CD4-positive, alpha-beta T cell (primary cell): ENCODE measurements at places on chromosomes 5 and 9.

DNA sequence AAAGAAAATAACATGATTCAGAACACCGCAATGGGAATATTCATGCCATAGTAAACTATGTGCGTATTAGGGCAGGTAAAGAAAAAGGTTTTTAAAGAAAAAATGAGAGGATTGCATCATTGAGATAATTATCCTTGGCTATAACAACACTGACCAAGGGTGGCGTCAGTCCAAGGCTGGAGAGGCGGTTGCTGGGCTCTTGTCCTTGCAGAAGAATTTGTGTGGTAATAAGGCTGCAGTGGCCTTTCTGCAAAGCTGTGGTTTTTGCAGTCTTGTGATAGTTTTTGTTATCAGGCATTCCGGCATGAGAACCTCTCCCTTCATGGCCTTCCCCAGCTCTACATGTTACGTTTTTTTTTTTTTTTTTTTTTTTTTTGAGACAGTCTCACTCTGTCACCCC lies 14.0 kb downstream of the BOD1 start:
- no peak for DNase-seq

DNA sequence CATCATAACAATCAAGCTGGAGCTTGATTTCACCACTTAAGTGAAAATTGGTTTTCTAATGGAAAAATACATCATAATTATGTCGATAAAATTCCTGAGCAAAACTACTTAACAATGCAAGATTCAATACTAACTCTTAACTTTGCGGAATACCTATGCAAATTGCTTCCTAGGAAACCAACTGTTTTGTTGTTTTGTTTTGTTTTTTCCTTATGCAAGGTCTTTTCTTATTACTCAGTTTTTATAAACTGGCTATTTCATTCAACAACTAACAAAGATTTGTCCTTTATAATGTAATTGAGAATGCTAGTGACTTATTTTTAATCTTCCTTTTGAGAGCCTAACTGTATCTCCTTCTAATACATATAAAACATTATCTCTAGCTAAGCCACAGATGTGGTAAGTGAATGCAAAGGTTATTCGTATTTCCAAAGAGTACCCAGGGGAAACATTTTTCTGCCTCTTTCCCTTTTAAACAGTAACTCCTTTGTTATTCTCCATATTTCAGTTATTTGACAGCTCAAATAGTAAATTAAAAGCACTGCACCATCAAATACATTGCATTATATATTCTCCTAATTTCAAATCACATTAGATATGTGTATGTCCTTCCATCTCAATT lies 609.4 kb downstream of the SLCO4C1 start:
- no peak for DNase-seq

DNA sequence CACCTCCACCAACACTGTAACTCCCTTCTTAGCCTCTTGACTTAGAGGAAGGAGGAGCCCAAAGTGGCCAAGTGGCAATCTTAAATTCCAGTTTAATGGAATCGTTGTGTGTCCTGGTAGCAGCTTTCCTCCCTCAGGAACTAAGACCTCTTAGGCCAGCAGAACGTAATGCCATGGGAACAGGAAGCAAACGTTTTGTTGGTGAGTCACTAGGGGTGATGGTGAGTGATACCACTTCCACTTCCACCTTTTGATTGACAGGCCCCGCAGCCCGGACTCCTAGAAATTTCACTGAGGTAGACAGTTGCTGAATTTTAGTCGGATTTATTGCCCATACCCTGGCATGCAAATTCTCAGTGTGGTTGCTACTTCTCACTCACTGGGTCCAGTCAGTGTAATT lies 94.2 kb upstream of the FBN2 start:
- no peak for DNase-seq

GRCh38 chr5:138960145-138960692 lies 85.1 kb upstream of the LRRTM2 start:
- DNase-seq, result no peak

GRCh38 chr9:125608489-125609224 lies 98.4 kb downstream of the MAPKAP1 start:
- no peak for DNase-seq

DNA sequence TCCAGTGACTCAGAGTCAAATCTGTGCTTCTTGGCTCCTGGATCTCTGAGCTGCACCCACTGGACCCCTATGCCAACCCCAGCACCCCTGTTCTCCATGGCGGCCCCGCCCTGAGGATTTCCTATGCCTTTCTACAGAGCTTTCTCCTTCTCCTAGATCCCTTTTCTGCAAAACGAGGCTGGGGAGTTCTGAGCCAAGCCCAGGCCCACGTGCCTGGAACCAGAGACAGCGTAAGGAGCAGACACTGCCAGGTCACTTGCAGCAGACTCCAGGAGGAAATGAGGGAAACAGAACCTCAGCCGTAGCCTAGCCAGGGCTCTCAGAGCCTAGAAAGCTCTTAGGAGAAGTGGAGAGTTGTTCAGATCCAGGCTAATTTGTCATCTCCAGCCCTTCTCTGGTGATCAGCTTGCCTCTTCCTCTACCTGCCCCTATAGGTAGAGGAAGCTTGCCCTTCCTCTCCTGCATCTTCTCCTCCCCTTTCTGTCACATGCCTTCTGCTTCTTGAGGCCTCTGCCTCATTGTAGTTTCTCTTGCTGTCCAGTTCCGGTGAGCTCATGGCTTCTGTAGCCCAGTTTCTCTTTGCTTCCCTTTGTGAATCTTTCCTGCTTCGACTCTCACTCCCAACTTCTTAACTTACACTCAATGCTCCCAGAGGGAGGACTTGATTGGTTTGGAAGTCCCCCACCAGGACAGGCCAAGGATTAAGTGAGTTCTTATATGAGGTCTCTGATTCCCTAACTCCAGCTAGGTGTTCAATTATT lies 163.4 kb downstream of the RGS3 start:
- no peak for DNase-seq

DNA sequence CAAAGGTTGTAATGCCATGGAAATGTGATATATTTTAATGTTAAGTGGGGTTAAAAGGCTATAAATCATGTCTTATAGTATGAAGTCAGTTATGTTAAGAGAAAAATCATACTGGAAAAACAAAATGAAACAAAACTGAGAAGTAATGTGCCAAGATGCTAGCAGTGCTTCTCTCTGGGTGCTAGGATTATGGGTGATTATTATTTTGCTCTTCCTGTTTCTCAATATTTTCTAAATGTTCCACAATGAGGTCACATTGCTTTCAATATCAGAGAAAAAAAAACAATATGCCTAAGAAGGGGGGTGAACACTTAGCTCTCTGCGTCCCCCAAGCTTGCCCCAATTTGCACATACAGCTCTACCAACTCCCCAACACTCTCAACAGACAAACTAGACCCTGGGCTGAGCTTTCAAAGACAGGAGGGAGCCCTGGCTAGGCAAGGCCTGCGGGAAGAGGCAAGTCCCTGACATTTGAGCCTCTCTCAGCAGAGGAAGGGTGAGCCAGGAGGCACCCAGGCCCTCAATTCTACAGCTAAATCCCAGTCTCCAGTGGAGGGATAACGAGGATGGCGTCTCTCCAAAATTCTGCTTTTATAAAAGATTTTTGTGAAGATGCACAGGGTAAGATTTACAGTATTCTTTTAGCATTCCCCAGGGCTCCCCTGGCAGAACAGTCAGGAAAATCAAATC lies 24.4 kb downstream of the WHRN start:
- no peak for DNase-seq

GRCh38 chr5:135437422-135437795 lies 9.7 kb downstream of the DCANP1 start:
- no peak for DNase-seq

GRCh38 chr5:124061663-124062062 lies 549.7 kb downstream of the CSNK1G3 start:
- no peak for DNase-seq

GRCh38 chr9:114058688-114059046 lies 19.4 kb downstream of the AMBP start:
- no peak for DNase-seq

- no peak for DNase-seq
Observed at GRCh38 chr5:113237893-113238292, 196.9 kb downstream of the TSSK1B start.

DNA sequence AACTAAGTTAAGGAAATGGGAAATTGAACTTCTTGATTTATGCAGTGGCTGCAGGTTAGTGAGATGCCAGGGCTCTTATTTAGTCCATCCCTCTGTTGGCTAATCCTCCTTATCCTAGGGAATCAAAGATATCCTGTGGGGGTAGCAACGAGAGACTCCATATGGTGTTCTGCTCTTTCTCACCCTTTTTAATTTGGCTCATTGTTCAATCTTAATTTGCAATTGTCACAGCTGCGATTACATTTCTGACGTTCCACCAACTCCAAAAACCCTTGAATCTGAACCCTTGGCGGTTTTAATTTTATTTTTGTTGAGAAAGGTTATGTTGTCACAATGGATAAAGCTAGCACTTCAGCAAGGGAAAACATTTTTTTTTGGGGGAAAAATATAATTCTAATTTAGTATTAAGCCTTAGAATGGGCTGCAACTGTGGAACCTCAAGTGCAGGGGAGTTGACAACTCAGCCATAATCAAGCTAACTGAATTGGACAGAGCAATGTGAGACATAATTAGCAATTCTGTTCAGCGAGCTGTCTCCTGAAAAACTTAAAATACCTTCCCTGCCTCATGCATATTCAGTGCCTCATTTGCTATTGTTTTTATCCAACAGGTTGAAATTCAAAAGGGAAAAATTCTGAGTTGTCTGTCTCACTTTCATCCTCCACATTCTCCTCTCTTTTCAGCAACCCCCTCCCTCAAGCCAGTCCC lies 91.3 kb downstream of the MAT2B start:
- DNase-seq, result no peak

- DNase-seq, result no peak
Observed at GRCh38 chr5:107840161-107840560, 169.4 kb upstream of the EFNA5 start.

DNA sequence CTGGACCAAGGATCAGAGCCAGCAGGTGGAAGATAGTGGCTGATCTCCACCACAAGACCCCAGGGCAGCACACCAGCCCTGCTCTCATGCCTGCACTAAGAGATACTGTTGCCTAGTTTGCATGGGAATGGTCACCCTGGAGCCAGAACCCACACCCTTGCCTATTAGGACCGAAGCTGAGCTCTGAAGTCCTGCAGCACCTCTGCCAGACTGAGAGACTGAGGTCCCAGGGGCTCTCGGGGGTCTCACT lies 11.3 kb downstream of the ACSL6 start:
- no peak for DNase-seq

DNA sequence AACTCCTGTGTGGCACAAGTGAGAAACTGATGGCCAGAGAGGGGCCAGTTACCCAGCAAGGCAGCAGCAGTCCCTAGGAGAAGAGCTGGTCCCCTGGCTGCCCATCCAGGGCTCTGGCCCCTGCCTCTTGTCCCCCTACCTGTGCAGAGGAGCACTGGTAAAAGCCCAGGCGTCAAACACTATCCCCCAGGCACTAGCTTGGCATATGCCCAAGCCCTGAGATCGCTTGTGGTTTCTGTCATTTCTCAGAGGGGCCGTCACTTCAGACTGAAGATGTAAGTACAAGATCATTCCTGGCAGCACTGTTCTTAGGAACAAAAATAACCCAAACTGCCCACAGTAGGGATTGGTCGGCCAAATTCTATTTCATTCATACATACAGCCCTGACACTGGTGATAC lies 53.9 kb downstream of the COL15A1 start:
- DNase-seq, result no peak

GRCh38 chr5:124816381-124816780 lies 69.9 kb upstream of the ZNF608 start:
- no peak for DNase-seq
